ENCODE measurements at places on chromosomes 7 and 10.

DNA sequence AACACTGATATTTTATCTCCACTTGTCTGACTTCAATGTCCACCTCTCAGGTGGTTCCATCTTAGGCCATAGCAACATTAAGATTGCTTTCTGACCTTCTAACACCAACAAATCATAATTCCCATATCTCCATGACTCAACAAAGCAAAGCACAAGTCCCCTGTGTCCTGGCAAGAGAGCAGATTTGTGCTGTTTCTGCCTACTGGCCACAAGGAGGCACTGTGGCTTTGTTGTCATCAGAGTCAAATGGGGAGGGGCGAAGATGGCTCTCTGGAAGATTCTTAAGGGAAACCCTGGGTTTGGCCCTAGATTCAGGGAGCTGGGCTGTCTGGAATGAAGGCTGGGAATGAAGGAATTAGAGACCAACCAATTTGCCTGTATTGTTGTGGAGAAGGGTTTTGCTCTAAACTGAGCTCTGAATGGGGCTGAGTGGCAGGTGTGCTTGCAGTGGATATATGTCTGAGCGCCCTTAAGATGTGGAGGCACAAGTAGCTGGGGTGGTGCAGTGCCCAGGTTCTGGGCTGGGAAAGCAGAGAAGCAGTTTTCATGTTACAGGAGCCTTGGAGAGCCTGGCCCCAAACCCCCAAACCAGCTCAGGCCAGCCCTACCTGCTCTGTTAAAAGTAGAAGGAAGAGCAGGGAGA is 154.8 kb upstream of the PRSS58 start:
- DNase-seq, result no peak

GRCh38 chr7:45050198-45050597 is 38.6 kb downstream of the NACAD start:
- DNase-seq, result no peak

- DNase-seq, result no peak
Measured at GRCh38 chr7:154598396-154598795, 404.5 kb downstream of the PAXIP1 start.

GRCh38 chr10:100568912-100569311 is 33.2 kb downstream of the HIF1AN start:
- no peak for DNase-seq

GRCh38 chr7:132435016-132435990 is 141.0 kb downstream of the PLXNA4 start:
- DNase-seq, result no peak

DNA sequence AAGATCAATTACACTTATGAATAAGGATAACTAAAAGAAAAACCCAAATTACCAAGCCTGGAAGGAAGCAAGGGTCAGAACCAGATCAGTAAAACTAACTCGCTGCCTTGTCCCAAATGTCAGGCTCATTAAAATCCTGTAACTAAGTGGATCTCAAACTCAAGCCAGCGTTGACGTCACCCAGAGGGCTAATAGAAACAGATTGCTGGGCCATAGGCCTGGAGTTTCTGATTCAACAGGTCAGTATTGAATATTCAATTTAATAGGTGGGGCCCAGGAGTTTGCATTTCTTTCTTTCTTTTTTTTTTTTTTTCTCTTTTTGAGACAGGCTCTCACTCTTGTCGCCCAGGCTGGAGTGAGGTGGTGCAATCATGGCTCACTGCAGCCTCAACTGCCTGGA is 397.0 kb downstream of the CALN1 start:
- DNase-seq, result no peak
